Peyer's patch (tissue), 4 donors: ENCODE measurements at places on chromosomes 5 and 9.

- no peak for DNase-seq
Measured at GRCh38 chr5:103256178-103256577, 2.4 kb upstream of the MACIR start.

GRCh38 chr9:72304538-72304937, 60.5 kb downstream of the ZFAND5 start:
- DNase-seq, result no peak

GRCh38 chr5:98769210-98769958, 4.1 kb upstream of the RGMB start:
- peak; percentile 55 for DNase-seq

GRCh38 chr5:140197023-140197422, 22.0 kb downstream of the CYSTM1 start:
- DNase-seq, result no peak

DNA sequence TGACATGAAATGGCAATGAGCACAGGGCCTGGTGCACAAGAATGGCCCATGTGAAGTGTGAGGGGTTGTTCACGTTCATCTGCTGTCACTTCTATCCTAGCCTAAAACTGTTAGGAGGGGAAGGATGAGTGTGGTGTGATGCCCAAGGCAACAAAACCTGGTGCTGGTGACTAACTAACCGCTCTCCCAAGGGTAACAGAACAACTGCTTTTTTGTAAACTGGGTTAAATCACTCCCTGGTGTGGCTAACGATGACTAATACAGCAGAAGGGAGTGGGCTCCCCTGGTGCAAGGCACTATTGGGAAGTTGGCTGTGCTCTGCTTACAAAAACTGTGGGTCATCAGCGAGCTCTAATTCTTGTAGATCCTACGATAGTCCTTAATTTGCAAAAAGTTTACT, 103.2 kb upstream of the VCAN start:
- DNase-seq, result no peak

DNA sequence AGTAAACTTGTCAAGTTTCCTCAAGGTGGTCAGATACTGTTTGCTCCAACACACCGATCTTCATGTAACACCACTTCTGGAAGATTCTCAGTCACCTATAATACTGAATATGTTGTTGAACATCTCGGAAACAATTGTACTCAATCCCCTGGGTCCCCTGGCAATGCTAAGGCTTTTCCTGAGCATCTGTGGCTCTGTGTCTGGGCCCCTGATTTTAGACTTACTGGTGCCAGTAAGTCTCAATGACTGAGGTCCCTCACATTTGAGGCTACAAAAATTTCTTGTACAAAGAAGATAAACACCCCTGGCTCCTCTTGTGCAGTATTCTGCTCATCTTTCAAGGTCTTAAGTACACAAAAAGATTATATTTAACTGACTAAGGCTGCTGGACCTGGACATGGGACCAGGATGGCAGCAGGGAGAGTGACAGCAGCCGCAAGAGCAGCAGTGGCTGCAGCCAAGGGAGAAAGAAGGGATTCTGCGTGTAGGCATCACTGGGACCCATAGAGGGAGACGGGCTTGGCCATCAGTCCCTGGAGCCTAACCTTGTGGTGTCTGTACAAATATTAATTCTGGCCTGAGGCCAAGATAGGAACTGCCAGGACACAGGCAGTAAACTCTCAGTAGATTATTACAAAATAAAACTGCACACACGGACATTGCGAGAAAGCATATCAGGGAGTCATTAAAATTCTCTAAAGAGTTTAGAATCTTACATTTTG, 49.0 kb upstream of the TNPO1 start:
- no peak for DNase-seq

- DNase-seq, result no peak
Measured at GRCh38 chr9:117750401-117750800, 46.2 kb downstream of the TLR4 start.

- DNase-seq, result no peak
Measured at GRCh38 chr5:166399781-166400180, 1891.7 kb upstream of the WWC1 start.

GRCh38 chr9:80571953-80572352, 1000.2 kb downstream of the TLE4 start:
- no peak for DNase-seq

DNA sequence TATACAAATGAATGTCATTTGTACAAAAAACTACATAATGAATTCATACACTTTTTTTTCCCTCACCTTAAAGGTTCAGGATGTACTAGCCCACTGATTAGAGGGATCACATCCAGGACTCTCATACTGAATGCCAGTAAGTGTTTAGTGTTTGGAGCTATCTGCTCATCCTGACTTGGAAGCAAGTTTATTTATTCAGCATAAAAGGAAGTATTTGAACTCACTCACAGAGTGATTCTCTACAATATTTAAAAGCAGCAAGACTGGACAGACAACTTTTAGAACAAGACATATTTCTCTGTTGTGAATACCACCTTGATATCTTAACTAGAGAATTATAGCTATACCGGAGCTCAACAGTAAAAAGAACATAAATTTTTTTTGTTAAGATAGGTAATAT, 14.8 kb upstream of the IQGAP2 start:
- DNase-seq, result no peak

GRCh38 chr5:17087035-17087434, 130.4 kb upstream of the BASP1 start:
- DNase-seq, result no peak

- DNase-seq, result no peak
Measured at GRCh38 chr5:163571744-163572143, 66.3 kb downstream of the MAT2B start.

DNA sequence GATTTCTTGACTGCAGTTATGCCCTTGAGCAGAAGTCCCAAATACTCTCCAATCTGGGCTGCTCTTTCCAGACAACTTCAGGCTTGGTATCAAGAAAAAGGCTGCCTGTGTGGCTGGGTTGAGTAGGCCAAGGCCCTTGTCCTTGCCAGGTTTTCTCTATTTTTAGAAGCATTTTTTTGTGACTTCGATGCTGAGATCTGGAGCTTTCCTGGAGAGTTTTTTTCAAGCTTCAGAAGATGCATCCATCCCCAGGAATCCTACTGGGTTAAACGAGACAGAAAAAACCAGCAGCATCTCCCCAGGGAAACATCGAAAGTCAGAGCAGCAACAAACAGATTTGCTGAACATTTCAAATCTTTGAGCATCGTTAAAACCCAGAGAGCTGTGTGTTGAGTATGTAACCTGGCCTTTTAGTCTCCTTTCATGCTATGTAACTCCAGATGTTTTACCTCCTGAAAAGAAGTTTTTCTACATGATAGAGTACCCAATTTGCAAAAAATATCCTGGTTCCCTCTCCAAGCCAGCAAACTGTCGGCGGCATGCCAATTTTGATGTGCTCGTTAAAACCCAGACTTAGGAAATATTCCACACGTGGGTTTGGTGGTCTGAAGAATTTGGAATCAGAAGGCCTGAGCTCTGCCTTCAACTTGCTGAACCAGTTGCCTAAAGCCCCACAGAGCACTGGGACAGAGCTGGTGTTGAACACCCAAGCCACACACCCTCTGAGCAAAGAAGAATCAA, 98.1 kb upstream of the ALDH1B1 start:
- DNase-seq, result no peak

- no peak for DNase-seq
Measured at GRCh38 chr5:137666461-137666850, 69.4 kb downstream of the KLHL3 start.

DNA sequence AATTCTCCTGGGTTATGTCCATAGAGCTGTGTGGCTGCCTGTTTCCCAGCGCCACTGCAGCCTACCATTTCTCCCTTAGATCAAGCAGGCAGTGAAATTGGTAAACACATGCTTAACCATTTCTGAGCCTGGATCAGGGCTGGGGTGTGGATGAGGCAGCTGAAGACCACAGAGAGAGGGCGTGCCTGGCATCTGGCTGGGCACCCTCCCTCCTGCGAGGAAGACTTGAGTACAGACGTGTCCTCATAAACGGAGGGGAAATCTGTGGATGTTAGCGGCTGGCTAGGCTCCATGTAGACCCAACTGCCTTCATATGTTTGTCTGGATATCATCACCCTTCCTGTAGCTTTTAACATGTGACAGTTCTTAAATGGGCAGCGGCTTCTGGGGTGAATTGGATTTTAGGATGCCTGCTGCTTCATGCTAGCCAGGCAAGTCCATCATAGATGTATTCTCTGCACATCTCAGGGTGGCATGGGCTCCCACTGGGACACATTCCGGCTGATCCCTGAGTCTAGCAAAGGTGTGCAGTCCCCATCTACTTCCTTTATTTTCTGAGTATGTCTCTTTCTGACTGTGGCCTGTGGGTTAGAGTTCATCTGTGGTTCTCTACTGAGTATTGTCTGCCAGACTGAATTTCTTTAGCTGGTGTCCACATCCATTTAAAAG, 11.0 kb downstream of the RGS3 start:
- DNase-seq, result no peak

GRCh38 chr9:33131790-33132772, 35.1 kb downstream of the B4GALT1 start:
- DNase-seq, result no peak

DNA sequence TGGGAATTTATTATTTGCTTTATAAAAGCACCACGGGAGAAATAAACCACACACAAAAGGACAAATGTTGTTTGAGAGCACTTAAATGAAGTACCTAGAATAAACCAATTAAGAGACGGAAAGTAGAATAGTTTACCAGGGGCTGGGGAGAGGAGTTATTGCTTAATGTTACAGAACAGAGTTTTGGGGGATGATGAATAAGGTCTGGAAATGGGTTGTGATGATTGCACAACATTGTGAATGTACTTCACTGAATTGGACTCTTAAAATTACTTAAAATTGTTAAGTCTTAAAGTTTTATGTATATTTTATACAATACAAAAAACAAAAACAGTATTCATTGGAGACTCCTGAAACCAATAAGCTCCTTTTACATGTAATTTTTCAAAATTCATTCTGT, 1.5 kb downstream of the ZBTB43 start:
- no peak for DNase-seq

GRCh38 chr5:167049043-167049663, 1242.3 kb upstream of the WWC1 start:
- no peak for DNase-seq

DNA sequence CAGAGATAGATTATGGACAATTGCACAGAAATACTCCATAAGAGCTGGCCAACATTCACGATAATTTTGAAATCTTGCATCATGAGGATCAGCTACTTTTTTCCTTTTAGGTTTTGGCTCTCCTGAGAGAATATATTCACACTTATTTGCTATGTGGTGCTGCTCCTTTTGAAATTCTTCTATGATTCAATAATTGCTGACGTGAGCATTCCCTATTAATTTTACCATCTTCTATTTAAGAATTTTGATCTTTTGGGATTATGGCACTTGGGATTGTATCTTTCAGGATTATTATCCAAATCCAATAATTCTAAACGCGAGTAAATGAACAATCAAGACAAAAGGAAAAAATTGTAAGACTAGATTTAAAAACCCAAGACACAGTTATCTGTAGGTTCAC, 358.8 kb downstream of the ELAVL2 start:
- no peak for DNase-seq

DNA sequence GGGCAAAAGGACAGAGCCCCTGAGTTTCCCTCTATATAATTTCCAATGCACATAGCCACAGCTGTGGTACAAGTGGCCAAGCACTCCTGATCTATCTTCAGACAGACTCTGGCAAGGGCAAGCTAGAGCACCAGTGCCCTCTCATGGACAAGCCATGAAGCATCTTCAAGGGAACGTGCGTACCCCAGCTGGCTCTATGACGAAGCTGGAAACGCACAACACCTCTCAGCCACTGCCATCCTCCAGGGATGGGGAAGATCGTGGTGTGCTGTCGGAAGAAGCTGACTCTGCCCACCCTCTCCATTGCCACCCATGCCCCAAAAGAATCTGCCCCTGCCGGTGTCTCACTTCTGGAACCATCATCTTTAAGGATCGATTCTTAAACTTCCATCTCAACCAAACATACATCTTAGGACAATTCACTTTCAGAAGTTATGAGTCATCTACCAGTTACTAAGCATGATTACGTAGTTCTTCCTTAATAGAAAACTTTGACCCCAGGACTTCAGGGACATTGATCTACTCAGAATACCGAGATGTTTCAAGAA, 482.9 kb downstream of the AGTPBP1 start:
- DNase-seq, result no peak

DNA sequence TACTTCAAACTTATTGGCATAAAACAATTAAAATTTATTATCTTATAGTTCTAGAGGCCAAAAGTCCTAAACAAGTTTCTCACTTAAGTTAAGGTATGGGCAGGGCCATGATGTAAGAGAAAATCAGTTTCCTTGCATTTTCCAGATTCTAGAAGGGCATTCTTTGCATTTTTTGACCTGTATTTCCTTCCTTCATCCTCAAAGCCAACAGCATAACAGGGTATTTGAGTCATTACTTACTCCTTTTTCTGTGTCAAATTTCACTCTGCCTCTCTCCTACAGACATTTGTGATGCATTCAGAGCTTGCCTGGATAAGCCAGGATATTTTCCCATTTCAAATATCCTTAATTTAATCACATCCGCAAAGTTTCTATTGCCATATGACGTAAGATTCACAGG, 1499.0 kb downstream of the EFNA5 start:
- DNase-seq, result no peak

DNA sequence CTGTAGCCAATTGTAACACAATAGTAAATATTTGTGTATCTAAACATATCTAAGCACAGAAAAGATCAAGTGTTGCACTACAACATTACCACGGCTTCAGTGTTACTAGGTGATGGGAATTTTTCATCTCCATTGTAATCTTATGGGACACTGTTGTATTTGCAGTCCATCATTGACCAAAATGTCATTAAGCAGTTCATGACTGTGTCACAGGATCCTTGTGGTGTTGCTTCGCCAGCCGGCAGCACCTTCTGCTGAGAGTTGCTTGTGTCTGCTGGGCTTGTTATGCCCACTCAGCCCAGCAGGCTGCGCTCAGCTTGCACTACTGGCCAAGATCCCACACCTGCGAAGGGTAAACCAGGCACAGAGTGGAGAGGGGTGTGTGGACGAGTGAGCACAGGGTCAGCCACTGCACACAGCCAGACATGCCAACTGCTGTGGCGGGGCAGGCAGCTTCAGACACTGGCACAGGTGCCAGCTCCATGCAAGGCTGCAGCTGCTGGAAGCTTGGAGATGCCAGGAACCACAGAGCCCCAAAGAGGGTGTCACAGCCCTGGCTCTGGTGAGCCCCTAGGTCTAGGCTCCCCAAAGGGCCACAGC, 273.7 kb downstream of the CETN3 start:
- DNase-seq, result peak; percentile 55

DNA sequence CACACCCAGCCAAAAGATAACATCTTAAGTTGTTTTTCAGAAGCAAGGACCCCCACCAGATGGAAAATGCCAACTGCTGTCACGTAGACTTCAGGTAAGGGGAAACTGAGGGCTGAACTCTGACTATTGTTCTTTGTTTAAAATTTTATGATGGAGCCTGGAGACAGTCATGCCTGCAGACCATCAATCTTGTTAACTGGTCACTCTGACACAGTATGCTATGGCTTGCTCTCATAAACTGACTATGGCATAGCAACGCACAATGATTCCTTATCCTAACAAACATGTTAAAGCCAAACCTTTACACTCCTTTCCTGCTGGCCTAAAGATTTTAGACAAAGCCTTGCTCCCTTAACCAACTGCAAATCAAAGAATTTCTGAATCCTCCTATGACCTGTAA, 43.6 kb upstream of the GOLM1 start:
- DNase-seq, result no peak
